ENCODE measurements at places on chromosomes 12 and 14. TPM values are rescaled to one million over a fixed set of nuclear protein-coding genes. Genes with fewer than 3 reads are reported as not detected.
A peak's percentile ranks its signal among the peaks of the same experiment; 100 is the strongest.

Gene KLRB1
- total RNA-seq, result not detected

Gene CCDC175
- total RNA-seq, result not detected

Gene MYF5
- not detected for total RNA-seq

Gene TAS2R19
- total RNA-seq, result 0.55 TPM

Gene FAM181A
- total RNA-seq, result not detected

Gene PLCZ1
- total RNA-seq, result not detected

Gene METTL25
- 12.5 TPM for total RNA-seq

Gene CLEC4D
- total RNA-seq, result not detected

Gene ERBB3
- total RNA-seq, result 125 TPM

Gene MMP17
- 63.2 TPM for total RNA-seq

Gene BMAL2
- 1.8 TPM for total RNA-seq

Gene CPNE6
- total RNA-seq, result not detected

Gene NEUROD4
- total RNA-seq, result not detected

DNA sequence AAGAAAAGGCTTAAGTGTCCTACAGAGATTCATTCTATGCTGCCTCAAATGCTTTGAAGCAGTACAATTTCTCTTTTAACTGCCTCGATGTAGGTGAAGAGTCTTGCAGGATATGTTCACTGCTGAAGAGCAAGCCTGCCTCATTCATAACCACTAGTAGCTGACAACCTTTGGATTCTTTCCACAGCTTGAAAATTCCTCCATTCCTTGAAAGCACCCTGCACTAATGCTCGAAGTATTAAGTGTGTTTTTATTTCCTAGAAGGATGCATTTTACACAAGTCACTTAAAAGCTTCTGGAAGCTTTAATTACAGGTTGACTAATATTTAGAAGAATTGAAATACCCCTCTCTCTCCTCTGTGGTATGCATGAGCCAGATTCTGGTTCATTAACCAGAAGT is 429.4 kb downstream of the DIO2 start:
- no peak for DNase-seq

GRCh38 chr12:49028666-49029275 is 10.2 kb upstream of the PRKAG1 start:
- no peak for DNase-seq

DNA sequence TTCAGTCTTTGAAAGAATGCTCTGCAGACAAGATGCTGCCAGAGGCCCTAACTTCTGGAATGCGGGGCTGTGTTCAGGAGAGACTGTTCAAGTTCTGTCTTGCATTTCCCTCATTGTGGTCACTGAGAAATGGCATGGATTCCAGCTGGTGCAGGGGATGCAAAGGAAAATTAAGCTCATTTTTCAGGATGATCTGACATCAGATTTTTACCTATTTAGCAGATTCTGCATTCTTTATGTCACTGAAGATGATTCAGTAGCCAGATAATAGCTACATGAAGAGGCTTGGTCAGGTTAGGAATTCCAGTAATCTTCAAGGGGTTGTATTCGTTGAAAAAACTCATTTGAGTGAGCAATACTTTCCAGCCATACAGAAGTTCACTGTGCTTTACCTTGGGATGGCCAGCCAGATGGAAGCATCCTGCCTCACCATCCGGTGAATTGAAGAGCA is 16.1 kb upstream of the MFAP5 start:
- no peak for DNase-seq

DNA sequence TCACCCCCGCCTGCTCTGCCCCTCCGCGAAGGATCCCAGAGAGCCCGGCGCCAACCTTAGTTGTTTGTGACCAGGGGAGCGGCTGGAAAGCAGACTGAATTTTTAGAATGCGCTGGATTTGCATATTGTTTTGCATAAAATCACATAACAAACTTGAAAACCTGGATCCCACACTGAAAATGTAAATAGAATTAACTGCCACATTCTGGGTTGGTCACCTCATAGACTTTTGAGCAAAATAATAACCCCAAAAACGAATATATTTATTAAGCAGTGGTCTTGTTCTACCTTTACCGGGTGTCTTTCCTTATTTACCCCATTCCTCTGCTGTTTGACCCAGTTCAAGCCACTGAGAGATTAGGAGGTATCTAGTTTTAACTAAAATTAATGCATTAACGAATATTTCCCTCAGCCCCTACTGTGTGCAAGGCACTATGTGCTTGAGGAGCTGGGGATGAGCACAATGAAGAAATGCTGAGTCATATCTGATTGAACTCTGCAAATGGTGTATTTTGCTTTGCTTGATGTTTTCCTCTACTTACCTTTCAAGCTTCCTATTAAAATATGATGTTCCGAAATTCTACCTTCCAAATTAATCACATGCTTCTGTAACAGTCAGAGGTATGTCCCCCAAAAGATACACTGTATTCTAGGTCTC is 438 bp upstream of the EGLN3 start:
- no peak for DNase-seq

- no peak for DNase-seq
These were observed 78.0 kb downstream of the TTC6 start for GRCh38 chr14:37673439-37673838.

DNA sequence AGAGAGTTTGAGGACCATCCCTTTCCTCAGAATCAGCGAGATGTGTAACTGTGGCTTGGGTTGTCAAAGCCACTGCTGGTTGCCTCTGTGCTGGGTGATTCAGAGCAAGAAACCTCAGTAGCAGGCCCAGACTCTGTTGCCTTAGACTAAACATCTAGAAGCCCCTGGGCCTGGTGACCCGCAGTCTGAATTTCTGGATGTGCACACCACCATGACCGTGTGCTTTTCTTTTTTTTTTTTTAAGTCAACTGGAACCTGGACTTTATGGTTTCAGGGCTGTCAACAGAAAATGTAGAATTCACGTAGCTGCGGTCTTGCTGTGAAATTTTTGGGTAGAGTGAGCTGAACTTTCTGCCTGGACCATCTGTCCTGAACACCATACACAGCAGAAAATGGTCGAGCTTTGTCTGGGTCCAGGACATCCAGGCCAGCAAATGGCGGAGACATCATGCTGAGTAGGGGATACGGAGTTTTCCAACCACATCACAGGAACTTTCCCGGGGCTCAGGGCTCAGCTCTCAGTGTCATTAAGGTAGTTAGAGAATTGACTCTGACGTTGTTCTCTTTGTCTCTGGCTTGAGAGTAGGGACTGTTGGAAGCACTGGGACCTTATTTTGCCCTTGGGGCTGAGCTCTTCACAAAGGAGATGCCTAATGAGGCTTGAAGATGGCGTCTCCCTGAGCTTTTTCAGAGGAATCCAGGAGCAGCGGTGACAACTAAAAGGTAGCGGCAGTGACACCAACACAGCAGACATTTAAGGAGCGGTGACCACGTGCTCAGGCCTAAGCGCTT is 23.0 kb upstream of the BATF start:
- no peak for DNase-seq

DNA sequence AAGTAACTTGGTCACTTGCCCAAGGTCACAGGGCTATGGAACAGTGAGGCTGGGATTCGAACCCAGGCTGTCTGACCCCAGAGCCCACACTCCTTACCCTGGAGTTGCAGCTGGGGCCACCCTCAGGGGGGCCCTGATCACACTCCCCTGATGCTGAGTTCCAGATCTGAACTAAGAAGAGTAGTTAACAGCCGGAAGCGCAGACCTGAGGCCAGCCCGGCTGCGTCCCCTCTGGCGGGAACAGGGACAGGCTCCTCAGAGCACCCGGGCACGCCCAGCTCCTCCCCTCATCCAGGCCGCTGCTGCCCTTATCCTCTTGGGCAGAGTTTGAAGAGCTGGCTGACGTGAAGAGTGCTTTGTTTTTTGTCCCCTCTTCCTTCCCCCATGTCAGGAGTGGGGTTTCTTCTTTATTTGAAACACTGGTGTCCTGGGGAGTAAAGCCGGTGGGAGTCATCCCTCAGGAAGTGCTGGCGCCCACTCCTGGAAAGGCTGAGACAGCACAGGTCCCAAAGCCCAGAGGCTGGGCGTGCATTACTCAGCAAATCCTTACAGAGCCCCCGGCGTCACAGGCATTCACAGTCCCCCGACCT is 8.7 kb downstream of the PHB2 start:
- DNase-seq, result peak; percentile 81

- no peak for DNase-seq
These were observed 236.7 kb downstream of the BCL11B start for GRCh38 chr14:99035268-99035667.

- DNase-seq, result no peak
These were observed 60.7 kb upstream of the NR2C1 start for GRCh38 chr12:95134085-95134484.

- DNase-seq, result no peak
These were observed 85.6 kb downstream of the BMP4 start for GRCh38 chr14:53871011-53871410.

- DNase-seq, result no peak
These were observed 36.7 kb upstream of the LGALS3 start for GRCh38 chr14:55092341-55092740.

GRCh38 chr12:50533971-50534370 is 29.2 kb downstream of the DIP2B start:
- DNase-seq, result no peak

GRCh38 chr14:75711796-75712211 is 50.8 kb downstream of the TTLL5 start:
- no peak for DNase-seq

GRCh38 chr12:75979181-75979580 is 52.4 kb downstream of the PHLDA1 start:
- no peak for DNase-seq

GRCh38 chr14:79483477-79484388 is 727.6 kb downstream of the DIO2 start:
- DNase-seq, result peak; percentile 94

- no peak for DNase-seq
These were observed 69.2 kb upstream of the PSMA6 start for GRCh38 chr14:35222872-35223466.

- DNase-seq, result no peak
These were observed 294.6 kb downstream of the NUAK1 start for GRCh38 chr12:105843986-105844760.

DNA sequence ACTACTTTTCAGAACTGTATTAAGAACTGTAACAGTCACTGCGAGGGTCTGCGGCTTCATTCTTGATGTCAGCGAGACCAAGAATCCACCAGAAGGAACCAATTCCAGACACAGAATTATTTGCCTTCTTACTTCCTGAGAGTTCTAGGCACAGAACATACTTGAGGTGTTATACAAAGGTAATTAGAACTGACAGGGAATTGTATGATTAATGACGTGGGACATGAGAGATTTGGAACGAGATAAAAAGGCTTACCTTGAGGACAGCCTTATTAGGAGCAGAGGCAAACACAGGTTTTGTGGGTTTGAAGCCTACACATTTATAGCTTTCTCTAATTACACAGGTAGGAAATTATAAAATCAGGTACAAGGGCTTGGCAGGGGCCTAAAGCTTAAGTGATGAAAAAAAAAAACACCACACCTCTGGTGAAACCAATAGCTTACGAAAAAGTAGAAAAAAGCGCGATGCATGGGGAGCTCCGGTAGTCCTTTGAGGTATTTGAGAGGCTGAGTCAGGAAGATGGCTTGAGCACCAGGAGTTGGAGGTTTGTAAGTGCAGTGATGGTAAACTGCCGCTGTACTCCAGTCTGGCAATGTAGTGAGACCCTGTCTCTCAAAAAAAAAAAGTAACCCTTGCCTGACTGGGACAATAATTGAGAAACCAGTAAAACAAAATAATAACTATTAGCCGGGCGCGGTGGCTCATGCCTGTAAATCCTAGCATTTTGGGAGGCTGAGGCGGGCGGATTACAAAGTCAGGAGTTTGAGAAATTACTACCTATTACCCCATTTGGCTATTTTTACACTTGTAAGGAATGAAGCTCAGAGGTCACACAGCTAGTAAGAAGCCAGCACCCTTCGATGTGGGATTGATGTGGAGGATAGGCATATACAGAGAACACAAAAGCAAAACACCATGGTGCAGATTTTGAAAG is 795 bp upstream of the ACOT2 start:
- DNase-seq, result peak; percentile 15

DNA sequence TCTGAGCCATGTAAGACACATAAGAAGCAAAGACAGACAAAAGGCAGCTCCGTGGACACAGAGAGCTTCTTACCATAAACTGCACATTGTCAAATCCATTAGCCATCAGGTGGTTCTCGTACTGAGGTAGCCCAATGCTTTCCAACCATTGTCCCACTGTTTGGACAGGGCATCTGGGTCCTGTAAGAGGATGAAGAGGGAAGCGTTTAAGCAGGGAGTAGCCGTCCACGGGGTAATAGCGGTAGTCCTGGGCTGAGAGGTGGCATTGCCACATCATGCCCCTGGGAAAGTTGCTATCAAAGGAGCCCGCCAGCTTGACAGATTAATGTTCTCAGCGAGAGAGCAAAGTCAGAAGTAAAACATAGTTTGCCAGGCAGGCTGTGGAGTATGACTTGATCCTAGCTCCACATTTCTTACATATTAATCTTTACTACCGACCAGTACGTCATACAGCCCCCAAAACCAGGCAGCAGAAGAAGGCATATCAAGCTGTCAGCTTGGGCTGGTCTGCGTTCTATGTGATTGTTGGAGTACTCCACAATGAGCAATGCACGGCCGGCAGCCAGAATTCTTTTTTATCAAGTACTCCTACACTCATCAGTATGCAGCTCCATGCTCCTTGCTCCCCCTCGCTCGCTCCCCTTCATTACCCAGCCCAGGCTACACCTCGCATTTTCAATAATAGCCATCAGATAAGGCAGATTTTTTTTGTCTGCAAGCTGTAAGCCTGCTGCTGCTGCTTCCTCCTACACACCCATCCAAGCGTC is 493.2 kb upstream of the GARIN6 start:
- DNase-seq, result no peak

- no peak for DNase-seq
These were observed 784 bp downstream of the PSMA6 start for GRCh38 chr14:35292770-35293561.

GRCh38 chr12:554001-554285 is 94.2 kb downstream of the B4GALNT3 start:
- no peak for DNase-seq

GRCh38 chr14:95555053-95555452 is 20.2 kb downstream of the GLRX5 start:
- no peak for DNase-seq

GRCh38 chr12:91381309-91381804 is 198.7 kb upstream of the DCN start:
- DNase-seq, result peak; percentile 87

GRCh38 chr12:91178781-91179180 is 3.8 kb downstream of the DCN start:
- no peak for DNase-seq

DNA sequence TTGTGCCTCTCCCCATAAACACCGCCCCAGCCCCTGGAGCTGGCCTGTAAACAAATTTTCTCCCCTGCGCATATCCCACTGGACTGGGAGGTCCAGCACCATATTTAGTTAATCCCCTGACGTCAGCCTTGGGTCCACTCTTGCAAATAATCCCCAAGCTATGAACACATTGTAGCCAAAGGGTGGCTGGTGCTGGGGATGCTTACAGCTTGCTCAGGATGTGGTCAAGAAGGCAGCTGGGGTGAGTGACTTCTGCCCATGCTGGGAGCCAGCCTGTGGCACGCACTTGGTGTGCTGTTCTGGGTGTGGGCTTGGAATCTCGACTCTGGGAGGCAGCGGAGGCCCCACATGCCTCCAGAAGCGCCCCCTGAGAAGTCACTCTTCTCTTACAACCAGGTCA is 32.1 kb downstream of the CMKLR1 start:
- DNase-seq, result no peak

All from SK-MEL-5 (cell line).